Stimulated activated naive CD8-positive, alpha-beta T cell treated with anti-CD3 and anti-CD28 coated beads, Interleukin-15, Interleukin-2, amounts not matched to agents 100 U/mL and 50 U/mL, for 24 hours (primary cell): ENCODE measurements at places on chromosomes 16 and 17.

DNA sequence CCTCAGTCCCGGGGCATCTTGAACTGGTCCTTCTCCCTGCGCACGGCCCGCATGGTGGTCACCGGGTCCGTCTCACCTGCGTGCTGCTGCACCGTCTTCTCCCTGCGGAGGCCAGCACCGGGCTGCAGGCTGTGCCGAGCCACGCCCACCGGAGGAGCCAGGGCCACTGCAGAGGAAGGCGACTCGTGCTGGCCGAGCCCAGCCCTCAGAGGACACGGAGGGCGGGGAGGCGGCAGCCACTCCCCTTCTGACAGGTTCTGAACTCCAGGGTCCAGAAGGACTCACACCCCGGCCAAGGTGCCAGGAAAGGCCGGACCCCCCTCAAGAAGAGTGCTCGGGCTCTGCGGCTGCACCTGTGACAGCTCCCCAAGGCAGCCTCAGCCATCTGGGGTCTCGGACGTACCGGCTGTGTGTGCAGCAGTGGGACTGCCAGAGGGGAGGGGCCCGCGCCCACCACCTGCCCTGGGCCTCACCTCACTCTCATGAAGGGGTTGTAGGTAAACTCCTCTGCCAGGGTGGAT is 15.8 kb upstream of the IGFALS start:
- DNase-seq: no peak

DNA sequence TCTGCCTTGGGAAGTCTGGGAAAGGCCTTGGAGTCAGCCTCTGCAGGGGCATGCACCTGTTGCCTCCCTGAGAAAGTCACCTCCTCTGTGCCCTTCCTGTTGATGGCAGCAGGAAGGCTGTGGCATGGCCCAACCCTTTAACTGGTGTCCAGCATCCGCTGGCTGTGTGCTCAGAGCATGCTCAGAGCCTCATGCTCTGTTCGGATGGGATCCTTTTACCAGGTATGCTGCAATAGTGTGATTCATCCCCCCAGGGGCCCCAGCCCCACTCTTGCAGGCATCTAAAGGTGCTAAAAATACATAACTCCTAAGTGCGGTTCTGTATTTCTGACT is 24.9 kb downstream of the KLHL36 start:
- DNase-seq: no peak

DNA sequence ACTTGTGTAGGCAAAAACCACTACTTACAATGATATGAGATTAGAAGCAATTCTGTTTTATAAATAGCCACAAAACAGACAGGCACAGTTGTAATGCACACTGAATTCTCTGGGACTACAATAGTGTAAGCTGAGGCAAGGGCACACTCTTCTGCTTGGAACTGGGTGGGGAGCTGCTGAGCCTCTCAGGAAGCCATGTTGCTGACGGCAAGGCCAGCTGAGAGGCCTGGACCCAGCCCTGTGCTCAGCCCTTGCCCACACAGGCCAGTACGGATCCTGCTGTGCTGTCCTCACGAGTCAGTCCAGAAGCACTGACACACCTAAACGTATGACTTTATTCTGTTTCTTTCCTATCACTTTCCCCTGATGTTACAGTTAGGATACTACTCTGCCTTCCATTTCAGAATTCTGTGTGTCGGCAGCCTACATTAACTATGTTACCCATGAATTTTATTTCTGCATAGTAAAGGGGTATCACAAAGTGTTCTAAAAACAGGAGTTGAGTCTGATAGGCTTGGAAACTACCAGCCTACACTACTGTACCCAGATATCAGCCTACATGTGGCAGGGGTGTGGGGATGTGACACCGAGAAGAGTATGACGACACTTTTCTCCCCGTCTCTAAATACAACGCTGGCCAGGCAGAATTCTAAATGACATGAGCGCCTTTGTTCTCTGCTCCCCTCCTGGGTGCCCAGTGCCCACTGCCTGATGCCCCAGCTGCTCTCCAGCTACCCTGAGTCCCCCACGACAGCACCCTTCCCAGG is 41.1 kb upstream of the FAAP100 start:
- no peak for DNase-seq

- no peak for DNase-seq
Measured at GRCh38 chr17:28698253-28698941, 13.3 kb downstream of the PROCA1 start.

- no peak for DNase-seq
Measured at GRCh38 chr17:60637683-60638082, 37.7 kb downstream of the PPM1D start.

DNA sequence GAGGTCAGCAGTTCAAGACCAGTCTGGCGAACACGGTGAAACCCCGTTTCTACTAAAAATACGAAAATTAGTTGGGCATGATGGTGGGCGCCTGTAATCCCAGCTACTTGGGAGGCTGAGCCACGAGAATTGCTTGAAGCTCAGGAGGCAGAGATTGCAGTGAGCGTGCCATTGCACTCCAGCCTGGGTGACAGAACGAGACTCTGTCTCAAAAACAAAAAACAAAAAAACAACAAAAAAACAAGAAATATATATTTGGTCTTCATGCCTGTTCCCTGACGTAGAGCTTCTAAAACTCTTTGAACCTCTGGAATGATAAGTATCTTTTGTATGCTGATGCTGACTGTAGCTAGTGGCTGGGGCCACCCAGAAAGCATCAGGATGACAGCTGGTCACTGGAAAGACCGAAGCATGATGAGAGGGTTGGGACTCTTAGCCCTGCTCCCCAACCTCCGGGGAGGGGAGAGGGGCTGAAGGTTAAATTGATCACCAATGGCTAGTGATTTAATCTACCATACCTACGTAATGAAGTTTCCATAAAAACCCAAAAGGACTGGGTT is 54.8 kb downstream of the TEX14 start:
- no peak for DNase-seq

DNA sequence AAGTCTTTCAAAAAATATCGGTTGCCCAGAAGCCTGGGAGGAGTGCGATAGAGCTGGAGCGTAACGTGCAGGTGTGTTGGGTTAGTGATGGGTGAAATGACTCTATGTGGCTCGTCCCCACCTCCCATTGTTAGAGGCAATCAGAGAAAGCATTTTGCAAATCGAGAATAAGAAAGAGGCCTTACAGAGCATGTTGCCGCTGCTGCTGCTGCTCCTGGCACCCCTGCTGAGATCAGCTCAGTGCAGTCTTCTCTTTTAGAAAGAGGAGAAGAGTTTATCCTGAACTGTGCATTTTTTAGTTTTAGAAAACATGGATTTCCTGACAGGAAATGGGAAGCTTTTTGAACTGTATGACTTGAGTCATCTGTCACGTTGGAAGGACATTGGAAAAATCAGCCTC is 774.5 kb upstream of the RBFOX1 start:
- DNase-seq: no peak

- no peak for DNase-seq
Measured at GRCh38 chr17:78935419-78936323, 10.5 kb upstream of the TIMP2 start.

DNA sequence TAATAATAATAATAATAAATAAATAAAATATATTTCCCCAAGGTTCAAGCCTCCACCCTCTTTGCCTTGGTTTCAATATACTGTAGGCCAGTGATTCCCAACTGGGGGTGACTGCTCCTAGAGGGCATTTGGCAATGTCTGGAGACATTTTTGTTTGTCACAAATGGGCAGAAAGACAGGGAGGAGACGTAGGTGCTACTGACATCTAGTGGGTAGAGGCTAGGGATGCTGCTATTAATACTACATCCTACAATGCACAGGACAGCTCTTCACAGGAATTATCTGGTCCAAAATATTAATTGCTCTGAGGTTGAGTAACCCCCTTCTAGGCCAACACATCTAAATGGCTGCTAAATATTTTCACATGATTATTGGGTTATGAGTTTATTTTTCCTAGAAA is 12.8 kb upstream of the PRR14 start:
- DNase-seq: no peak

- no peak for DNase-seq
Measured at GRCh38 chr17:77602883-77603640, 355.4 kb upstream of the TNRC6C start.

DNA sequence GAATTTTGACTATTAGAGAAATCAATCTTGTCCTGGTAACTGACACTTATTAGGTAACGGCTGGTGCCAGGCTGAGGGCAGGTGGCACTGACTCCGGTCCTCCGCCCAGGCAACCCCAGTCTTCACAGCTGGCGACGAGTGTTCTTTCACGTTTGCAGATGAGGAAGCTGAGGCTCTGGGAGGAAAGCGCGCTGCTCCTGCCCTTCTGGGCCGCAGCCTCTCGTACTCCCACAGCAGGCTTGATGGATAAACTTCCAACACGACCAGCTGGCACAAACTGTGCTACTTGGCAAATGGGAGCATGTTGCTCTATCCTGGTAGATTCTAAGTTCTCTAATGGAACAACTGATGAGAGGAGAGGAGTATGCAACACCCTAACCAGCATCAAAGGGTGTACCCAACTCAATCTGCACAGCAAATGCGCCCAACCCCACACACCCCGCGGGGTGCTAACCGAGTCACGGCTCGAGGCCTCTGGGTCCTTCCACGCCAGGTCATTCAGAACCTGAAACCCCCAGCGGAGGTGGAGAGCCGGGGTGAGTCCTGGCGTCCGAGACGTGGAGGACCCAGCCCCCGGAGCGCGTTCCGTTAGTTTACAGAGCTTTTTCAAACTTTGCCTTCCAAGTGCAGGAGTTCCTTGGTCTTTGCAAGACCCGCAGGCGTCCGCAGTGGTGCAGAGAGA is 477 bp upstream of the SLC47A1 start:
- no peak for DNase-seq

DNA sequence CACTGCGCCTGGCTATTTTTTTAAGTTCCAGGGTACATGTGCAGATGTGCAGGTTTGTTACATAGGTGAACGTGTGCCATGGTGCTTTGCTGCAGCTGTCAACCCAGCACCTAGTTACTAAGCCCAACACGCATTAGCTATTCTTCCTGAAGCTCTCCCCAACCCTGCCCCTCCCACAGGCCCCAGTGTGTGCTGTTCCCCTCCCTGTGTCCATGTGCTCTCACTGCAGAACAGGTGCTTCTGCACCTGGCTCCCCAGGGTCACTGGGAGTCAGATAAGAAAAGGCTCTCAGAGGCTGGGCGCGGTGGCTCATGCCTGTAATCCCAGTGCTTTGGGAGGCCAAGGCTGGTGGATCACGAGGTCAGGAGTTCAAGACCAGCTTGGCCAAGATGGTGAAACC is 6.2 kb downstream of the HASPIN start:
- DNase-seq: no peak

- DNase-seq: no peak
Measured at GRCh38 chr16:50533317-50533716, 14.9 kb upstream of the NKD1 start.

DNA sequence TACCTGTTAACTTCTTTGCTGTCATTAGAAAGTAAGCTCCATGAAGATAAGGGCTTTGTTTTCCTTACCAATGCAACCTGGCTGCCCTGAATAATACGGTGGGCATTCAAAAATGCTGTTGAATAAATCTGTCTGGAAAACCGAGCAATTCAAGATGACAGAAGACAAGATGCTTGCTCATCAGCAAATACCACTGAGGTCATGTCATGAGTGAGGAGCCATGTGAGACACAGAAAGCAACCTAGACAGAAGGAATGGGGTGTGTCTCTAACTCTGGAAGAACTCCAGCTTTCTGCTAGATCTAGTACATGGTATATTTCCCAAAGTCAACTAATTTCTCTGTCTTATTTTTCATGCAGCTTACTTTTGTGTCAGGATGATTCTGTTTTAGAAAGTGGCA is 64.2 kb downstream of the STH start:
- no peak for DNase-seq

DNA sequence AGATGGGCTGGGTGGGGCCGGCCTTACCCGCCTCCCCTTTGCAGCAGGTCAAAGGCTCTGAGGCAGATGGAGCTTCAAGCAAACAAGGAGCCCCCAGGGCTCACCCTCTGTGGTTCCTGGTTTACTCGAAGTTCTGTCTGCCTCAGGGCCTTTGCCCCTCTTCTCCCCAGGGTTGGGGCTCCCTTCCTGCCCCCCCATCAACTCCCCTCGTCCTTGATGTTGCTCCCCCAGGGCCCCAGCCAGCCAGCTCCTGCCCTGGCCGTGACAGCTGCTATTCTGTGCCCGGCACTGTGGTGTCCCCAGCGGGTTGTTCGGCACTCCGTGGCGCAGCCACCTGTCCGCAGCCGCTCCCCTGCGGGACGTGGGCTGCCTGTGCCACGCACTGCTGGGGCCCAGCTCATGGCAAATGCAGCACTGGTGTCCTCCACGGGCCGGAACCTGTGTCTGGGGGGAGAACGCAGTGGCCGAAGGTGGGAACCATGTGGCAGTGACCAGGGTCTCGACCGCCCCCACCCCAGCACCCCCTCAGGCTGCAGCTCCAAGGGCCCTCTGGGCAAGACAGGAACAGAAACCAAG is 4.3 kb upstream of the METRN start:
- DNase-seq: no peak

DNA sequence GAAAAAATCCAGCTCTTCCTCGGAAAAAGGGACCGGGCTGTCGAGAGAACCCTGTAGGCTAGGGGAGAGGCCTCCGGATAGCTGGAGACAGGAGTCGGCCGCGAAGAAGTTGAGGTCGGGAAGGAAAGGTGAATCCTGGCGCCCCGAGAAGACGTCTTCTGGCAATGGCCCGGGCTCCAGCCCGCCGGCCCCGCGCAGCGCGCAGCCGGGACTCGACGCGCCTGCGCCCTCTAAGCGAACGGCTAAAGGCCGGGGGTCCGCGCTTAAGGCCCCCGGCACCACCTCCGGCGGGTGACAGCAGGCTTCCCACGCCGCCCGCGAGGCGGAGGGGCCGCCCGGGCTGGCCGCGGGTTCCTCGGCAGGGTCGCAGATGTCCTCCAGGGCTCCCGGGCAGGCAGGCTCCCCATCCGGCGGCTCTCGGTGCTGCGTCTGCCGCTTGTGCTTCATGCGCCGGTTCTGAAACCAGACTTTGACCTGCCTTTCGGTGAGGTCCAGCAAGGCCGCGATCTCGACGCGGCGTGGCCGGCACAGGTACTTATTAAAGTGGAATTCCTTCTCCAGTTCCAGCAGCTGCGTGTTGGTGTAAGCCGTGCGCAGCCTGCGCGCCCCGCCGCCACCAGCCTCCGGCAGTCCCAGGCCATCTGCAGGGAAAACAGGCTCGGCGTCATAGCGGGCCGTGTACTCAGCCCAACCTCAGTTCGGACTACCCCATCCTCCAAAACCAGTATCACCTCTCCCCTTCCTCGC is 1.6 kb downstream of the HOXB2 start:
- peak; percentile 63 for DNase-seq

- no peak for DNase-seq
Measured at GRCh38 chr16:66131156-66131807, 235.2 kb upstream of the CDH5 start.

- DNase-seq: peak; percentile 46
Measured at GRCh38 chr17:57045868-57046704, 39.0 kb upstream of the AKAP1 start.

GRCh38 chr17:31802502-31802901 is 56.5 kb downstream of the COPRS start:
- DNase-seq: peak; percentile 4

- DNase-seq: no peak
Measured at GRCh38 chr16:56324406-56324805, 100.9 kb downstream of the AMFR start.
